ENCODE measurements at places on chromosomes 7 and 10.

DNA sequence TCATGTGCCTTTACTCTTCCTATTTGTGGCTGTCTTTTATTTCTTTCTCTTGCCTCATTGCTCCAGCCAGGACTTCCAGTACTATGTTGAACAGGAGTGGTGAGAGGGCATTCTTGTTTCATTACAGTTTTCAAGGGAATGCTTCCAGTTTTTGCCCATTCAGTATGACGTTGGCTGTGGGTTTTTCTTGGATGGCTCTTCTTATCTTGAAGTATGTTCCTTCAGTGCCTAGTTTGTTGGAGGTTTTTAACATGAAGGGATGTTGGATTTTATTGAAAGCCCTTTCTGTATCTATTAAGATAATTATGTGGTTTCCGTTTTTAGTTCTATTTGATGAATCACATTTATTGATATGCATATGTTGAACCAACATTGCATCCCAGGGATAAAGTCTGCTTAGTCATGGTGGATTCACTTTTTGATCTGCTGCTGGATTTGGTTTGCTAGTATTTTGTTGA, 96.8 kb downstream of the GLCCI1 start:
- DNase-seq: no peak

DNA sequence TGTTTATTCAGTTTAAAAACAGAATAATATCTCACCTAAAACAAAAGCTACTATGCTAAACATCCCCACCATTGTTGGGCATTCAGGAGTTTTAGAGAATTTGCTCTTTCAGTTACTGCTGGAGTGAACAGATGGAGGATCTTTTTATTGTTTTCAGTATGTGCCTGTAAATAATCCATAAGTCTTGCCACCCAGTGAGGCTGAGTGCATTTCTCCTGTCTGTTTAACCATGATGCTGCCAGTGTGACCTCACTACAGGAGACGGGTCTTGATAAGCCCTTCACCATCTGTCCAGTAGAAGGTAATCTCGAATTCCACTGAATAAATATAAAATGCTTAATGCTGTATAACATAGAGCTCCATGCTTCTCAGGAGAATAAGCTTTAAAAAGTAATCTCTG, 430.9 kb downstream of the POM121L12 start:
- DNase-seq: no peak

GRCh38 chr7:42692621-42693020, 219.2 kb downstream of the C7orf25 start:
- no peak for DNase-seq

DNA sequence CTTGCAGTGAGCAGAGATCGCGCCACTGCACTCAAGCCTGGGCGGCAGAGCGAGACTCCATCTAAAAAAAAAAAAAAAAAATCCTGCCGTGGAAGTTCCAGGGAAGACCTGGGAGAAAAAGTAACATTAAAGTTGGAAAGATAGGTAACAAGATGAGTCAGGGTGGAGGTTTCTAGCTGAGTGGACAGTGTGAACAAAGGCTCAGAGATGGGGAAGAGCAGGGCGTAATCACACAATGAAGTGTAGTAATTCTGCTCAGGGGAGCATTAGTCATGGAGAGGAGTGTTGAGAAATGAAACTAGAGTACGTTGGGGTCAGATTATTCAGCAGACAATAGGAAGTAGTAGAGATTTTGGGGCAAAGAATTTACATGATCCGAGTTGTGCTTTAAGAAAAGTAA, 21.6 kb upstream of the WASL start:
- no peak for DNase-seq

GRCh38 chr7:150451097-150451793, 815 bp downstream of the GIMAP8 start:
- DNase-seq: no peak
